Stimulated activated CD4-positive, alpha-beta T cell treated with anti-CD3 and anti-CD28 coated beads, TNF-alpha, amount 100 ng/mL, for 4 hours (primary cell): ENCODE measurements at places on chromosomes 5 and 9.
A peak's percentile ranks its signal among the peaks of the same experiment; 100 is the strongest.

DNA sequence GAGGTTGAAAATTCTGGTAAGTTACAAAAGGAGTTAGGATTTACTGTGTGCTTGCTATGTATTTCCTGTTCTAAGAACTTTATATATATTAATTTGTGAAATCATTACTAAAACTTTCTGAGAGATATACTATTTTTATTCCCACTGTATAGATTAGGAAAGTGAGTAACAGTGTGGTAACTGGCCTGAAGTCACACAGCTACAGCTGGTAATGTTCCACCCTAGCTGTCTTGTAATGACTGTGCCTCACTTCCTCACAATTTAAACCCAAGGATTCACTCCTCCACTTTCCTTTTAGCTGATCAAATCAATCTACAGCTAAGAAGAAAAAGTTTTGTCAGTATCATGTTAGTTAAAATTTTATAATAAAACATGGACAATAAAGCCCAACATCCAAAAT lies 278.8 kb downstream of the GAS1 start:
- no peak for DNase-seq

GRCh38 chr5:2203774-2204173 lies 321.0 kb upstream of the IRX4 start:
- no peak for DNase-seq

GRCh38 chr5:169190849-169191248 lies 110.1 kb downstream of the SLIT3 start:
- DNase-seq: no peak

DNA sequence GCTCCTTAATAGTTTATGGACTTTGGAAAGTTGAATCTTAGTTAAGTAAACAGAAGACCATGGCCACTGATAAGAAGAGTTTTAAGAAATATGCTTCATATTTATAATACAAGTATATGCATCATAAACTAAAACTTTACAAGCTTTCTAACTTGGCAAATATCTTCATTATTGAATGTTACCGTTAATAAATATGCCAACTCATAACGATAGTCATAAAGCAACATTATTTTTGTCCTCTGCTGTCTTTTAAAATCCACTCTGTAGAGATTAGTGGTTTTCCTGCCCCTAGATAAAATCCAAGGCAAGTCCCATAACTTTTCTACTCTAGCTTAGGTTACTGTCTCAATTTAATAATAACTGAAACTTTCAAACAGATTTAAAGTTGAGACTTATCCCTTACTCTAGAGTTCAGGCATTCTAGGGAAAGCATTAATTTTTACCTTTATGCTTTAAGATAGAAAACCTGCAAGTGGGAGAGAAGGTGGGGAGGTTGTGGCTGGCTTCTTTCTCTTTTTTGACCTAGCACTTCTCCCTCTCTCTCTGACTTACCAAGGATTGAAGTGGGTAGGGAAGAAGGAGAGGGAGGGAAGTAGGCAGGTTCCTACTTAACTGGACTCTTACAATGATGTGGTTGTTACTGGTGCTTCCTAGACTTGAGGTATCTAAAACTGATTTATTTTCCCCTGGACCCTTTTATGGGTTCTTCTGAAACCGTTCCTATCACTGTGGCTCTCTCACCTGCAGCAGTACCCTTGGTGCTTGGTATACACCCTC lies 29.6 kb downstream of the RNF145 start:
- DNase-seq: no peak

- no peak for DNase-seq
Observed at GRCh38 chr9:14993901-14994554, 83.8 kb upstream of the FREM1 start.

DNA sequence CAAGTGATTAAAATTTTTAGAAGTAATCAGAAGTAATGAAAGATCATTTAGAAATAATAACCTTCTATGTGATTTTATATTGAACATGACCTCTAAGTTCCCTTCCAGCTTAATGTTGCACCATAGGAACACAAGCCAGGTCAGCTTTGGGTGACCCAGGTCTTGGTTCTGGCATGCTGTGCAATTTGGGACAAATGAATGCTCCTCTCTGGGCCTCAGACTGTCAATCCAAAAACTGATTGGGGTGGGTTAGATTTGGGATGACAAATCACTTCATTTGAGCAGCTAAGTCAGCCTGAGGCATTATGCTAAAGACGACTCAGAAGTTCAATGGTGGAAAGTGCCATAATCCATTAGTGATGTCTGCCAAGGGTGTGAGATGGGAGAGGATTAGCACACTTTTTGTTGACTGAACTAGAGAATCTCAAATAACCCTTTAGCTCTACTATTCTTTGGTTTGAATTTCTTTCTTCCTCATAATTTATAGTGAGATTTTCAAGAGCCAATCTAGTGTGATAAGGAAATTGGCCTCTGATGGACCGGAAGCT lies 60.7 kb upstream of the BOD1 start:
- DNase-seq: no peak

GRCh38 chr5:113909782-113910181 lies 396.3 kb downstream of the YTHDC2 start:
- no peak for DNase-seq

- no peak for DNase-seq
Observed at GRCh38 chr9:36031774-36032555, 4.7 kb upstream of the RECK start.

GRCh38 chr9:133978226-133978898 lies 13.8 kb downstream of the VAV2 start:
- no peak for DNase-seq

DNA sequence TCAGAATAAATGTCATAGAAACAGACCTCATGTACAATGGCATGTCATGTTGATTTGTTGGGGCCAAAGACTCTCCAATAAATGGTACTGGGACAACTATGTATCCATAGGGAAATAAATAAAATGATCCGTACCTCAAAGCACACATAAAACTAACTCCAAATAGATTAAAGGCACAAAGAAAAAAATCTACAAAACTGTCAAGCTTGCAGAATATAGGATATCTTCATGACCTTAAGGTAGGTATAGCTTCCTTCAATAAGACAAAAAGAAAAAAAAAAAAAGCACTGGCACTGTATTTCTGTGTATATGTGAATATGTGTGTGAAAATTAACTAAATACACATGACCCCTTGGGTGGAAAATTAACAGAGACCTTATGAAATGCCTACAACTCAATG lies 101.9 kb downstream of the DIRAS2 start:
- no peak for DNase-seq

DNA sequence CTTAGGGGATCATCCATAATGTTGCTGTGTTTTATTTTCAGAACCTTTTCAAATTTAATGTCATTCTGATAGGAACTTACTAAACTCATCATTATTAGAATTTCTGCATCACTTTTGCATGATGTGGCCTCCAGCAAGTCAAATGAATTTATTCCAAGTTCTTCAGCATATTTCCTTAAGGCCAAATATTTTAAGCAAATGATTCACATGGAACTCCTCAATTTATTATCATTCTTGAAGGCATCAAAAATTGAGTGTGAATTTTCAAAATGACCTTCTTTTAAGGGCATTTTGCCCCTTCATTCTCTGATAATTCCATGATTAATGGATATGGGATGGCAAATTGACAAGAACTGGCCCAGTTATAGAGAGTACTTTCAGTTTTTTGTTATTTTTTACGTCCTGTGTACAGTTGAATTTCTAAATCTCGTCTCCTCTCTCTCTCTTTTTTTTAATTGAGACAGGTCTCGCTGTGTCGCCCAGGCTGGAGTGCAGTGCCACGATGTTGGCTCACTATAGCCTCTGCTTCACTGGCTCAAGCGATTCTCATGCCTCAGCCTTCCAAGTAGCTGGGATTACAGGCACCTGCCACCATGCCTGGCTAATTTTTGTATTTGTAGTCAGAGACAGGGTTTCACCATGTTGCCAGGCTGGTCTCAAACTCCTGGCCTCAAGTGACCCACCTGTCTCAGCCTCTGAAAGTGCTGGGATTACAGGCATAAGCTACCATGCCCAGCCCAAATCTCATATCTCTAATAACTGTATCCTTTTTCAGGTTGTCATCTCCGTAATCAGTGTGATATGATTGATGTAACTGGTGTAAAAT lies 29.1 kb downstream of the GPR21 start:
- no peak for DNase-seq

- DNase-seq: no peak
Observed at GRCh38 chr9:133762488-133763271, 24.5 kb upstream of the SARDH start.

GRCh38 chr5:51621156-51621555 lies 237.9 kb downstream of the ISL1 start:
- DNase-seq: no peak

DNA sequence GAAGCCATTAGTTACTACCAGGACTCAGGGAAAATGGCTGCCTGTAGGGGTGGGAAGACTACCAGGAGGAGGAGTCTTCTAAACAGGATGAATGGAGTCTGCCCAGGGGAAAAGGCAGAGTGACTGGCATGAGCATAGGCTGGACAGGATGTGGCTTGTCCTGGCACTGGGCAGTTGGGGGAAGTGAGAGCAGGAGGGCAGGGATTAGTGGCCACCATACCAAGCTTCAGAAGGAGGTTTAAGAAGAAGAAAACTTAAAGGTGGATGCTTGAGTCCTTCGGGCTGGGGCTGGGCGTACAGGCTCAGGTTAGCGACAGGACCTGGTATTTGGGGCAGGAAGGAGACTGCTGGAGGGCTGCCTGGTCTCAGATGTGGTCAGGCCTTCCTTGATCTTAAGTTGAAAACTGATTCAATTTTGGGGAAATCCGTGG lies 5.0 kb upstream of the NSD1 start:
- DNase-seq: no peak

DNA sequence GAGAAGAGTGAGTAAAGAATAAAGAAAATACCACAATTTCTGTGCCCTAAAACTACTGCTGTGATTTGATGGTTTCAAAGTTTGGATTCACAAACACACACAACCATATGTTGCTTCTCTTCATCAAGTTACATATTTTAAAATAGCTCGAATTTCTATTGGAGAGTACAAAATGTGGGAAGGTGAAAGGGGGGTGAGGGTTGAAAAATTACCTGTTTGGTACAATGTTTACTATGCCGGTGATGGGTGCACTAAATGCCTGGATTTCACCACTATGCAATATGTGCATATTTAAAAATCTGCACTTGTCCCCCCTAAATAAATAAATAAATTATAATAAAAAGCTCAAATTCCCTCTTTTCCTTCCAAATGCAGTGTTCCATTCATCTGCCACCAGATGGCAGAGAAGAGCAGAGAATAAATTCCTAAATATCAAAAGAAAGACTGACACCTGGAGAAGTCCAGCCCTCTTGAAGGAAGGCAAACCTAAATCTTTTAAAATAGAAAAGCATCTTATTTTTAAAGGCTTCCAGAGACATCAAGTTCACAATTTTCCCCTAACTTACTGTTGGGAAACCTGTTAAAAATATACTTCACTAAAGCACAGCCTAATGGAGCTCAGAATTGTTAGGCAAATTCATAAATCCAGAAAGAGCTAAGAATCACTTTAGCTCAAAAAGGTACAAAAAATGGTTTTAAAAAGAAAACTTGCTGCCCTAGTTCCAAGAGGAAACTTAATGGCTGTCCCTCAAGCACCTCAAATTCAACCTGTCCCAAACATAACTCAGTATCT lies 24.8 kb upstream of the HNRNPA0 start:
- DNase-seq: no peak

DNA sequence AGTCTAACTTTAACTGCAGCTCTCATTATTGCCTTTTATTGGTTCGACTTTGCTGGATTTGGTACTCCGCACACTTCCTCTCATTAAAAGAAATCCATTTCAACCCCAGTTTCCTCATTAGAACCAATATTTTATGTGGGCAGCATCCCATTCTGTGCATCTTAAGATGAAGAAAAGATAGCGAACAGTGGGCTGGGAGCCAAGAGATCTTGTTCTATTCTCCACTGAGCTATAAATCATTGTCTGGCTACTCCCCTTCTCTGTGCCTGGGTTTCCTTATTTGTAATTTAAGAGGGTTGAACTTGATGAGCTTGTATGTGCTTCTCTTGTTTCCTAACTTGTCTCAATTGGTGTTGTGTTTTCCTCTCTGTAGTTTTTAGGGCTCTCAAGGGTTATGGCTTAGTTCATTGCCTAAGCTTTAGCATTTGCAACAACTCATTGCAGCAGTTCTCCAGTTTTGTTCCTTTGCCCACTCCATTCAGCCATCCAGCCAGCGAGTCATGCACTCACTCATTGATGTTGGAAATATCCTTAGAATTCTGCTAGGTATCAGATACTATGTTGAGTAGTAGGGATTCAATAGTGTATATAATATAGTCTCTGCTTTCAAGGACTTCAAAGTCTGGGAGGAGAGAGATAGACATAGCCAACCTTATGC lies 273.3 kb upstream of the TNC start:
- DNase-seq: no peak

DNA sequence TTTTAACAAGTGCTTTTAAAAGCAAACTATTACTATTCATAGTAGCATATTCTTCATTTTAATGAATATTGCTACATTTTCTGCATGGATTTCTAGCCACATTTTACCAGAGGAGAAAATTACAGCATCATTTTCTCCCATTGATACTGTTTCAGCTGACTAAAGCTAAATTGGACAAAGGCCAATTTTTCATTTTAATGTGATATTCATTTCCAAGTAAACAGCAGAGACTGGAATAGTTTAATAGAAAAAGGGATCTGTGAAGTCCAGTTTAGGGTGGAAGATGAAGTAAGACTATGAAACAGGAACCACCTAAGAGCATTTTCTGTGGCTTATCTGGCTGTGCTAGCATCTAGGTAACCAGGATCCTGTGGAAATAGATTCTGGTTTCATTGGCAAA lies 128.1 kb downstream of the GIN1 start:
- DNase-seq: no peak

DNA sequence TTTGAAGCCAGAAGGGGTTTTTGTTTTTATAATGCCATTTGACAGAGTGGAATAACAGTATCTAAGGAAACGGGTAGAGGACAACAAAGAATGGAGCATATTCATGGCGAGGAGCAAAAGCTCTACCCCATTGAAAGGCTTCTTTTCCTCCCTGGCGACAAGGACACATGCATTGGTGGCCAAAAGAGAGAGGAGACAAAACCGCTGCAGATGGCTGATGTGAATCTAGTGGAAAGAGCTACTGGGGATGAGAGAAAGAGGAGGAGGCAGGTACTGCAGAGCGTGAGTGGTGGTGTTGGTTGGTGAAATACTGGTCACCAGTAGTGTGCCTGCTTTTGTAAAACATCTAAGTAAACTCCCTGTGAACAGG lies 491 bp downstream of the APC start:
- no peak for DNase-seq

GRCh38 chr5:172114875-172115422 lies 73.1 kb downstream of the STK10 start:
- DNase-seq: peak; percentile 52

DNA sequence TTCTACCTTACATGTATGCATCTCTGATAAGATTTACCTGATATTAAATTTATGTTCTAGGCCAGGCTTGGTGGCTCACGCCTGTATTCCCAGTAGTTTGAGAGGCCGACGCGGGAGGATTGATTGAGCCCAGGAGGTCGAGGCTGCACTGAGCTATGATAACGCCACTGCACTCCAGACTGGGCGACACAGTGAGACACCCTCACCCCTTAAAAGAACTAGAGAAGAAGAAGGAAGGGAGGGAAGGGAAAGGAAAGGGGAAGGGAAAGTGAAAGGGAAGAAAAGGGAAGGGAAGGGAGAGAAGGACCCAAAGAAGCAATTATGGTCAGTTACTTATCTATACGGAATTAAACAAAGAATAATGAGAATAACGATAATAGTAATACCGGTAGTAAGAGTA lies 1.2 kb upstream of the RFK start:
- DNase-seq: no peak
